Fibroblast of mammary gland (primary cell): ENCODE measurements at places on chromosomes 1 and 21.

DNA sequence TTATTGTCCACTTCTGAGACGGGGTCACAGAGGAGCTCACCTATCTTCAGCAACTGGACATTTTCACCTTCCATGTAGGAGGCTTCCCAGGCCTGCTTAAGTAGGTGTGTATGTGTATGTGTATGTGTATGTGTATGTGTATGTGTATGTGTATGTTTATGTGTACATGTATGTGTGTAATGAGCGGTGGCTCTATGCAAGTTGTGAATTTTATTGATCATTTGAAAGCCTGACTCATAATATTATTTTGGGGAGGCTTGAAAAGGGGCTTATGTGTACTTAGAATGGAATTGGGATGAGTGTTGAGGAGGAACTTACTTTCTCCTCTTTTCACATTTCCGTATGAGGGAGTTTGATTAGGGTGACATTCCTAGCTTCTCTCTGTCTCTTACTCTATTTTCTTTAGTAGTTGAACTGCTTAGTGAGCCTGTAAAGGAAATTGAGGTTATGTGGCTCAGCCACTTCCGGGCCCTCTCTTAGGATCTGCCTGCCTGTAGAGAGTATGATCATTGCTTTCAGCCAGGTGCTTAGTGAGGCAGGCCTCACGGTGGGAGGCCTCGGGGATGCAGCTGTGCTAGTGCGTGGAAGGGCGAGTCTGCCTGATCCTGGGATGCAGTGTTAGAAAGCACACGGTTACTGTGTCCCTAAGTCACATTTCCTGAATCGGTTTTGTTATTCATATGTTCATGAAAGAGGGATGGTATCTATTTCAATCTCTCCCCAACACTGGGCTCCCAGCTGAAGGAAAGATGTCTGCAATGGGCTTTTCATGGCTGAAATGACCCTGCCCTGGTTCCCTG, 61.0 kb downstream of the IER5 start:
- DNase-seq, result no peak

- DNase-seq, result no peak
Observed at GRCh38 chr21:44813149-44813548, 4.7 kb downstream of the SUMO3 start.

- no peak for DNase-seq
Observed at GRCh38 chr1:93675931-93676330, 5.7 kb downstream of the BCAR3 start.

DNA sequence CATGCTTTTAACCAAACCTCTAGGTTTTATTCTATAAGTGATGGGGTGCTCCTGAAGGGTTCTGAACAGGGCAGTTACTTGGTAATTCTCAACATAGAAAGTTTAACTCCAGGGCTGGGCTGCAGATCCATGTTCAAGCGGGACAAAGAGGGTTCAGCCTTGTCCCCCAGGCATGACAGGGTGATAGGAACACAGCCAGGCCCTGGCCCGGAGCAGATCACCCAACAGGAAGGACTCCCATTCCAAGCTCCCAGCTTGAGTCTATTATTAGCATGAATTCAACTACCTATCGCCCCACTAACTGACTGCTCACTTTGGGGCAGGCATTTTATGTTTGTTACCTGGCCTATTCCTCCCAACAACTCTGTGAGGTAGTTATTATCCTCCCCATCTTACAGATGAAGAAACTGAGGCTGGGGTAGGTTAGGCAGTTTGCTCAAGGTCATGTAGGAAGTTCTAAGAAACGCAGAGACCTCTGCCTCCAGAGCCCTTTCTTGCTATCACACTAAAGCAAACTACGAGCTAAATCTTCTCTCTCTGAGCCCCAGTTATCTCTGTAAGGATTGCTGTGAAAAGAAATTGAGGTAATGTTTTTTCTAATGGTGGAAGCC, 14.5 kb downstream of the ASAP3 start:
- no peak for DNase-seq

GRCh38 chr1:101116006-101116405, 90.4 kb upstream of the DPH5 start:
- DNase-seq, result no peak

GRCh38 chr1:208189716-208190115, 54.5 kb downstream of the PLXNA2 start:
- DNase-seq, result no peak

- DNase-seq, result no peak
Observed at GRCh38 chr1:24032981-24033380, 52.9 kb upstream of the SRSF10 start.

- DNase-seq, result no peak
Observed at GRCh38 chr1:217091561-217091960, 368.3 kb upstream of the ESRRG start.

- no peak for DNase-seq
Observed at GRCh38 chr1:106831511-106831910, 225.0 kb upstream of the PRMT6 start.

DNA sequence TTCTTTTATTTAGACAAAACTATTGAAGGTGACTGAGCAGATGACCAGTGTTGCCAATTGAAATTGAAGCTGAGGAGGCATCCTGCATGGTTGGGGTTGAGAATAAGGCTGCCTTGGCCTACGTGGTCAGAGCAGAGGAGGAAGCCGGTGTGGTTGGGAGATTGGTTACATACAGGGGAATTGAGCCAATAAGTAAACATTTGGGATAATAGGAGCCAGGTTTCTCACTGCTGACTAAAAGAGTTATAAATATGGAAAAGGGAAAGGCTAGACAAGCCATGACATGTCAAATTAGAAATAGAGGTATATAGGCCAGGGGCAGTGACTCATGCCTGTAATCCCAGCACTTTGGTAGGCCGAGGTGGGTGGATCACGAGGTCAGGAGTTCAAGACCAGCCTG, 15.8 kb downstream of the SNX7 start:
- DNase-seq, result peak; percentile 94

DNA sequence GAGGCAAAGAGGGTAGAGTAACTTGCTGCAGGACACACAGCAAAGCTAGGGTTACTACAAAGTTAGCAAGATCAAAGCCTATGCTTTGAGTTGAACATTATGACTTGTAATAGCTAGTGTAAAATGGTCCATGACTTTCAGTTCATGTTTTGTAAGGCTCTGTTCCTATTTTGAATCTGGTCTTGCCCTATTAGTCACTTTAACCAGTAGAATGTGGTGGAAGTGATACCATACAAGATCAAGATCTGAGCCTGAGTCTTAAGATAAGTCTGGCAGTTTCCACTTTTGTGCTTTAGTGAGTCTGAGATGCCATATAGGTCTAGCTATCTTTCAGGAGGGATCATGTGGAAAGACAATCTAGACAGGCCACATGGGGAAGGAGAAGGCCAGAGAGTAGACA, 282.1 kb upstream of the BRINP3 start:
- no peak for DNase-seq

DNA sequence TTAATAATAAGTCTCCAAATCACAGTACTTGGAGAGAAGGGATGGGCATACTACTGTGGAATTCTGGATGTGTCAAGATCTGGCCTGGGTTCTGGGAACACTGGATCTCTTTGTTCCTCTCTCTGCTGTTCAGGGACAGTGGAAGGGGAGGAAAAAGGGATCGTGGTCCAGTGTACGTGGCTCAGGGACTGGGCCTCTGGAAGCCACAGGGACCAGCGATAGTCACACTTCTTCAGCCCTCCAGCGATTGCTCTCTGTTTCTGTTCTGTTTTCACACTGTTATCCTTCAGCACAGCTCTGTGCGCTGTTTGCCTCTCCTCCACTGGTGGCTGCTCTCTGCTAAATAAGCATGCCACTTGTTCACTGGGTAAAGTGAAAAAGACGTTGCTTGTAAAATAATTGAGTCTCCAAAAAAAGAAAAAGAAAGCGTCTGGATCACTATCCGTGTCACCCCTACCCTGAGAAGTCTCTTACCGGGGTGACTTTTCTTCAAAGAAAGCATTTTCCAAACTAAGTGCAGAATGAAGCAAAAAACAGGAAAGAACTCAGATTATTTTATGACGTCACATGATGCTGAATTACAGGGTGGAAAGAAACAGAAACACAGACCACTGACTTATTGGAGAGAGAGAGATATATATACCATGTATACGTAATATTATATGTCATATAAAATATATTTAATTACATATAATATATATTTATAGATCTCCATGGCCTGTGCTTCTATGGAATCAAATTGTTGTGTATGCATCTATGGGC, 279.4 kb downstream of the RGS7 start:
- no peak for DNase-seq

GRCh38 chr1:178953034-178953433, 72.7 kb upstream of the FAM20B start:
- DNase-seq, result peak; percentile 82

- DNase-seq, result no peak
Observed at GRCh38 chr1:208653426-208653825, 409.2 kb upstream of the PLXNA2 start.

GRCh38 chr1:116739371-116740012, 14.7 kb upstream of the CD2 start:
- no peak for DNase-seq

DNA sequence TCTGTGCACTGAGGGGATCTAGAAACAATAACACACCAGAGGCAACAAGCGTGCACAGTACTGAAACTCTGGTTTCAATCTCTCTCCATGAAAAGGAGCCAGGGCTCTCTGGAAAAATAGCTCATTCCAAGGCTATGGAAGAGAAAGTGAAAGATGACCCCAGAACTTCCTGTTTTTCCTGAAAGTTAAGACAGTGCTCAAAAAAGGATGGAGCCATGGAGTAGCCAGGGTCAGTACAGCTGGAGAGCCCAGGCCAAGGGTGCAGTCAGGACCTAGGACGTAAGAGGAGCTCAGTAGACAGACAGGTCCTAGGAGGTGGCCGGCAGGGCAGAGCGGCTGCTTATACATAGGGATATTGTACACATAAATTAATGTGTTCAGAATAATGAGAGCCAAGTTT, 19.1 kb downstream of the NOL9 start:
- no peak for DNase-seq

- peak; percentile 78 for DNase-seq
Observed at GRCh38 chr1:21607549-21608529, 61.3 kb downstream of the RAP1GAP start.

GRCh38 chr1:153509729-153510354, 25.9 kb downstream of the S100A6 start:
- DNase-seq, result peak; percentile 54

GRCh38 chr1:228334226-228334935, 72.3 kb downstream of the TRIM11 start:
- DNase-seq, result no peak

- DNase-seq, result no peak
Observed at GRCh38 chr1:12620488-12620865, 2.5 kb upstream of the DHRS3 start.

DNA sequence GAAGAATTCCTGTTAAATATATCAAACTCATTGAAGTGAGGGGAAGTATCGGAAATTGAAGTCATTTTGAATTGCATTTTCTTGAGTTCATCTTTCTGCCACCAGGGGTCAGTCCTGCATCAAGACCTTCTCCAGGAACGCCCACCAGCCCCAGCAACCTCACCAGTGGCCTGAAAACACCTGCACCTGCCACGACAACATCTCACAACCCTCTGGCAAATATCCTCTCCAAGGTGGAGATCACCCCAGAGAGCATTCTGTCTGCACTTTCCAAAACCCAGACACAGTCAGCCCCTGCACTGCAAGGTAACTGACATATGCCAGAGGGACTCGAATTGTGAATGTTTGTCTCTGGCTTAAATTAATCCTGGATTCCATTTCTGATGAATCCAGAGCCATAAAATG, 22.8 kb upstream of the TARS2 start:
- peak; percentile 67 for DNase-seq

DNA sequence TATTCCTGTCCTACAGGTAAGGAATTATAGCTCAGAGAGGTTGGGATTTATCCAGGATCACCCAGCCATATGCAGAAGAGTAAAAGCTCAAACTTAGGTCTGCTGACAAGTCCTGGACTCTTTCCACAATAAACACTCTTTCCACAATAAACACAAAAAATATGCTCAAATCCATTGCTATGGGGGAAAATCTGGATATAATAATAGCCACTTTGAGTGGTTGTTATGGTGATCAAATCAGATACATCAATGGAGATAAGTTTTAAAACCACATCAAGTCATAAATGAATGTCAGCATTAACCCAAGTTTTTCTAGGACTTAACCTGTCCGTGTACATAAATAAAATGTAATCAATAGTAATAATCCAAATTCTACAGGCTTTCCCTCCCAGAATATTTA, 22.3 kb upstream of the TTF2 start:
- DNase-seq, result no peak

- DNase-seq, result no peak
Observed at GRCh38 chr1:3880429-3881192, 19.5 kb downstream of the C1orf174 start.

- DNase-seq, result no peak
Observed at GRCh38 chr1:158830904-158831507, at the start of gene MNDA. TSS of gene MNDA (plus strand) at chr1:158831351. CDS start at chr1:158842154, 10,803 bp downstream.

- no peak for DNase-seq
Observed at GRCh38 chr1:11238311-11238710, 24.0 kb downstream of the MTOR start.

DNA sequence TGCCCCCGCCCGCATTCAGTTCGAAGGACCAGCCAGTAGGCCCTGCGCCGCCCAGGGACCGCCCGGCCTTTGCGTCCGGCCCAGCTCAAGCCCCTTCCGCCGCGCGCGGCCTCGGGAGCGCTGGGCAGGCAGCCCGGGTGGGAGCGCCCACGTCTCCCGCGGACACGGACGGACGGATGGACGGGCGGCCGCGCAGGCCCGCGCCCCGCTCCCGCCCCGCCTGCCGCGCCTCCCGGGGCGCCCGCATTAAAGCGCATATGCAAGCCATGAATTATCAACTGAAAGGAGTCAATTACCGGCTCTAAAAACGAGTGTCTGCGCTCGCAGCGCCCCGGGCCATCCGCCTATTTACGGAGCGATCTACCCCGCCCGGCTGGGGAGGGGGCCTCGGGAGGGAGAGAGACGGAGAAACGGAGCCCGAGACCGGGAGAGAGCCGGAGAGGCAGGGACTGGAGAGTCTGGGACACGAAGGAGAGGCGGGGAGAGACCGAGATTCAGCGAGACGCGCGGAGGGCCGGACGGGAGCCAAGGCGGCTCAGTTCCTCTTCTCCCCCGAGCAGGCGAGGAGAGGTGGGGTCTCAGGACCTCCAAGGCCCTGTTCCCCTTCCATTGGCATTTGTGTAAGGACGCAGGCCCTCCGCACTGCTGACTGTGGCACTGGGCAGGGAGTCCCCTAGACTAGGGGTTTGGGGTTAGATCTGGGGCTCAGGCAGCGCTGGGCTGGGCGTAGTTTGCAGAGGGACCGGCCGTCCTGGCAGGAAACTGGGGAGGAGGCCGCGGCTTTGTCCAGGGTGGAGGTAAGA, 41.3 kb upstream of the DMBX1 start:
- DNase-seq, result no peak

DNA sequence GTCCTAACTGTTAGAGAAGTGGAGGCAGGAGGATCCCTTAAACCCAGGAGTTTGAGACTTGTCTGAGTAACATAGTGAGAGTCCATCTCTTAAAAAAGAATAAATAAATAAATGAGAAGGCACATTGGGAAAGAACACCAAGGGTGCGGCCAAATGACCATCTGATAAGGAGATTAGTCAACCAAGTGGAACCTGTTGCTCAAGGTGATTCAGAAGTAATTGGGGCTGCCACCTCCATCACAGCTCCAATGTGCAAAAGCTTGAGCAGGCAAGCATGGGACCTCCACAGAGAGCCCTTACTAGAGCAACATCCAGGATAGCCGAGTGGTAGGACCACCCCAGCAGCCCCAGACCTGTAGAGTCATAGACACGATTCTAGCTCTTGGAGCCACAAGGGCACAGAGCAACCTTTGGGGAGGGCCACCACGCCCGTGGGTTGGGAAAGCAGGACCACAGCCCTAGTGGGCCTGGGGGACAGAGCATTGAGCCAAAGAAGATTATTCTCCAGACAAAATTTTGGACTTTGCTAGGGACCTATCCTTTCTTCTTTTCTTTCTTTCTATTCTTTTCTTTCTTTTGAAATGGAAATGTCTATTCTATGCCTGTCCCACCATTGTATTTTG, 40.9 kb downstream of the KCNK1 start:
- DNase-seq, result no peak
